CD4-positive, alpha-beta T cell (primary cell): ENCODE measurements at places on chromosomes 7 and 10. TPM values are rescaled to one million over a fixed set of nuclear protein-coding genes. Genes with fewer than 3 reads are reported as not detected.

DNA sequence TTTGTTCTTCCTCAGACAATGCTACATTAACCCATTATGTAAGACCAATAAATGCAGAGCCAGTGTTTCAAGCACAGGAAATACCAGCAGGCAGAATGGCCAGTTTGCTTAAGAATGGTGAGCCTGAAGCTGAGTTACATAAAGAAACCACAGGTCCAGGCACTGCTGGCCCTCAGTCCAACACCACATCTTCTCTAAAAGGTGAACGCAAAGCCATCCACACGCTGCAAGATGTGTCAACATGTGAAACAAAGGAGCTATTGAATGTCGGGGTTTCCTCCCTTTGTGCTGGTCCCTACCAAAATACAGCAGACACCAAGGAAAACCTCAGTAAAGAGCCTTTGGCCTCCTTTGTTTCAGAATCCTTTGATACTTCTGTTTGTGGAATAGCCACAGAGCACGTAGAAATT lies 63.8 kb downstream of the TASOR2 start:
- peaks cover 65% of the 10 kb centered on the region for H3K36me3 ChIP-seq
- no peak overlapping the region for H3K4me3 ChIP-seq
- H3K27me3 ChIP-seq, result no peaks in the 10 kb centered on the region
- peaks cover 7% of the 10 kb centered on the region for H3K4me1 ChIP-seq
- H3K27ac ChIP-seq, result no peak overlapping the region

The ASB4 gene
- total RNA-seq, result not detected

- no peak overlapping the region for H3K4me3 ChIP-seq
- no peak for DNase-seq
- no peaks in the 10 kb centered on the region for H3K36me3 ChIP-seq
- no peaks in the 10 kb centered on the region for H3K27me3 ChIP-seq
Observed at GRCh38 chr7:15199482-15199881, 296.9 kb upstream of the DGKB start.

DNA sequence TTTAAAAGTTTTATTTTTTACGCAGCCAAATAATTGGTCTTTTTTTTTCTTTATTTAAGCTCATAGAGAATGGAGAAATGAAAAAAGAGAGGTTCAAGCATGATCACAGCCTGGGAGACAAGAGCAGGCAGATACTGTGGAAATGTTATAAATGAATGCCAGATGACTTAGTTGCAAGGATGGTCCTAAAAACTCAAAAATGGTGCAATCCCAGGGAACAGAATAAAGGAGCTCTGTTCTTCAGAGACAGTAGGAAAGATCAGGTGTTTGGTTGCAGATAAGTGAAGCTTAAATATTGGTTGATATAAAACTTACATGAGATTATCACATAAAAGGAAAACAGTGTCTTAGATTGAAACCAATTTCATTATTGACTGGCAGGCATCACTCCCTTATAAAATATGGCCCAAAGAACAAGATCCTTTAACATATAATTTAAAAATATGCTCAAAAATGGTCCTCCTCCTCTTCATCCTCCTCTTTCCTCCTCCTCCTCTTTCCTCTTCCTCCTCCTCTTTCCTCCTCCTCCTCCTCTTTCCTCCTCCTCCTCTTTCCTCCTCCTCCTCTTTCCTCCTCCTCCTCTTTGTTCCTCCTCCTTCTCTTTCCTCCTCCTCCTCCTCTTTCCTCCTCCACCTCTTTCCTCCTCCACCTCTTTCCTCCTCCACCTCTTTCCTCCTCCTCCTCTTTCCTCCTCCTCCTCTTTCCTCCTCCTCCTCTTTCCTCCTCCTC lies 18.6 kb downstream of the GNAT3 start:
- H3K27me3 ChIP-seq, result no peaks in the 10 kb centered on the region
- no peak overlapping the region for H3K27ac ChIP-seq
- H3K4me1 ChIP-seq, result no peaks in the 10 kb centered on the region

GRCh38 chr7:36158321-36158605 lies 5.2 kb downstream of the EEPD1 start:
- no peak overlapping the region for H3K4me3 ChIP-seq
- DNase-seq, result no peak
- H3K36me3 ChIP-seq, result no peaks in the 10 kb centered on the region
- peaks cover 37% of the 10 kb centered on the region for H3K4me1 ChIP-seq
